ENCODE measurements at places on chromosomes 2 and 18.

- no peak for DNase-seq
Observed at GRCh38 chr2:22290302-22290701, 1094.7 kb upstream of the KLHL29 start.

DNA sequence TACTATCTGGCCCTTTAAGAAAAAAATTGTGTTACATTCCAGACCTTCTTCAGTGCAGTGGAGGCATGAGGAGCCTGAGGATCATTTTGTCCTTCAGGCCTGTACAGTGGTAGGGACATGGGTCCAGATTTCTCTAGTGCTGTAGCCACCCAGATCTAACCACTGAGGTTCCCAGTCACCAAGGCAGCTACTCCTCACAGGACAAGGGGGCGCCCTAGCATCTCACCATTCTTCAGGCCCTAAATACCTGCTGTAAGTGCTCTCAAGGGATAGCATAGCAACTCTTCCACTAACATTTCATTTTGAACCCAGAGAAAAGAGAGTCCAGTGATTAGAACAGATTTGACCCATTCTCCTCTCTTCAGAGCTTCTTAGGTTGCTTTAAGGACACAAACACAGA lies 1533.0 kb downstream of the LRP1B start:
- no peak for DNase-seq

GRCh38 chr18:54750350-54750749 lies 77.9 kb upstream of the RAB27B start:
- DNase-seq: no peak

- no peak for DNase-seq
Observed at GRCh38 chr2:10036095-10036884, 7.1 kb upstream of the KLF11 start.

All from SW 1271 (cell line).